Stimulated activated CD4-positive, alpha-beta T cell treated with anti-CD3 and anti-CD28 coated beads, TNF-alpha, amount 100 ng/mL, for 48 hours (primary cell): ENCODE measurements at places on chromosomes 5 and 9.
A peak's percentile ranks its signal among the peaks of the same experiment; 100 is the strongest.

DNA sequence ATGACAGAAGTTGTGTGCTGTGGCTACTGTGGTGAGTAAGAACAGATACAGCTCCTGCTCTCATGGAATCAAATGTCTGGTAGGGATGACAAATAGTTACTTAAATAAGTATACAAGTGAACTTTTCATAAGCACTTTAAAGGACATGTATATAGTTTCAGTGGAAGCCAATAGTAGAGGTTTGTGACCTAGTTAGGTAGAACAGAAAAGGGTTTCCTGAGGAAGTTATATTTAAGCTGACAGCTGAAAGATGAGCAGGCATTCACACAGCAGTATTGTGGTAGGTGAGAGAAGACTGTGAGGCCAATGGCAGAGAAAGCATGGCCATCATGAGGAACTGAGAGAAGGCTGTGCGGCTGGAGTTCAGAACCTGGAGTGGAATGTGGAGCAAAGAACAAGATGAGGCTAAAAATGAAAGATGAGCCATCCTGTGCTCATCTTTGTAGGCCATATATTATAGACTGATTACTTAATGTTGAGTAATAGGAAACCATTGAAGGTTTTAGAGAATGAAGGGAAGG lies 15.4 kb downstream of the FAM174A start:
- no peak for DNase-seq

DNA sequence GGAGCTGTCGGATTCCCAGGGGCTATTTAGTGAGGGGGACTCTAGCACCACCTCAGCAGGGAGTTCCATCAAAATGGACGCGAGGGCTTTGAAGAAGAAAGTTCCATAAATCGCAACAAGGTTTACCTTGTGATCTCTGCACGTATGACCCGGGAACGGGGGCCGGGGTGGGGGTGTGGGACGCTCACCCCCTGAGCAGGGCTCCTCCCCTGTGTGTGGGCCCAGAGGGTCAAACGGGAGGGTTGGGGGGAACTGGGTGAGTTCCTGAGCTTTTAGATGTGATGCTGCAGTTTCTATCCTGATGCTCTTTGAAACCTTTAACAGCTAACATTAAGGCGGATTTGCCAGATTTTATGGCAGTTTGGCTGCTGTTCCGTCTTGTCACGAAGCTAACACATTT lies 18.9 kb upstream of the LRRC14B start:
- DNase-seq: no peak

GRCh38 chr5:168262042-168262743 lies 29.3 kb upstream of the WWC1 start:
- no peak for DNase-seq

DNA sequence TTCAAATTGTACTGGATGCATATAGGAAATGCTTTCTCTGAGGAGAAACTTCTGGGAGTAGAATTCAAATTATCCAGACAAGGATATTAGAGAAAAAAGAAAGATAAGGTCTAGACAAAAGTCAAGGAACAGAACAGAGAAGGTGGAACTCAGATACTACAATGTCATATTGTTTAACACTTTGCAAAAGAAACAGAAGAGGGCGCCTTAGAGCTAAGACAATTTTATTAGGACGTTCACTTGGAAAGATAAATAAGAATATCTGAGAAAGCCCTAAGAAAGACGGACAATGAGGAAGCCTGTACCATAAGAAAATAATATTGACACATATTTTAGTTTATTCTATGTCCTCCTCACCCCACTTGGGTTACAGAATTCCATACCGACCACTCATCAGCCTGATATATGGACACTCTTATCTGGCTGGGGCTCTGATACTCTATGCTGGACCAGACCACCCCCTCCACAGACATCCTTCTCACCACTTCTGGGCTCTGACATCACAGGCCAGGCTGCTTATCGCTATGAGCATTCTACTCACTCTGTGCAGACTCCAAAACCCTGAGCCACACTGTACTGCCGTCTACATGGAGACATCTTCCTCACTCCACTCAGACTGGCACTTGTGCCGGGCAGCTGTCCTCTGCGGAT lies 9.1 kb upstream of the AK3 start:
- DNase-seq: no peak

- no peak for DNase-seq
Measured at GRCh38 chr9:110908894-110909293, 129.4 kb downstream of the LPAR1 start.

DNA sequence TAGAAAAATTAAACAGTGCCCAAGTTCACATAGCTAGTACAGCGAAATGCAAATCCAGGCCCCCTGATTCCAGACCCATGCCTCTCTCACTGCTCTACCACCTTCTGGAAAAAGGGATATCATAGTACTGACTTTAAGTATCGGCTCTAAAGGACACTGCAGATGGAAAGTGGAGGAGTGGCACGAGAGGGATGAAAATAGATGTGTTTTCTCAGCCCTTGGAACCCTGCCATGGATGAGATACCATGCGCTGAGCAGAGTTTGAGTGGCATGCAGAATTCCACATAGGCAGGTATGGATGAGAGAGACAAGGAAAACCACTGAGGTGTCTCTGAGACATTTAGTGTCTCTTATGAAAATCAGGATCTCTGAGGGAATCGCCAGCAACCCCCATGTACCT lies 18.8 kb downstream of the CKMT2 start:
- DNase-seq: no peak

DNA sequence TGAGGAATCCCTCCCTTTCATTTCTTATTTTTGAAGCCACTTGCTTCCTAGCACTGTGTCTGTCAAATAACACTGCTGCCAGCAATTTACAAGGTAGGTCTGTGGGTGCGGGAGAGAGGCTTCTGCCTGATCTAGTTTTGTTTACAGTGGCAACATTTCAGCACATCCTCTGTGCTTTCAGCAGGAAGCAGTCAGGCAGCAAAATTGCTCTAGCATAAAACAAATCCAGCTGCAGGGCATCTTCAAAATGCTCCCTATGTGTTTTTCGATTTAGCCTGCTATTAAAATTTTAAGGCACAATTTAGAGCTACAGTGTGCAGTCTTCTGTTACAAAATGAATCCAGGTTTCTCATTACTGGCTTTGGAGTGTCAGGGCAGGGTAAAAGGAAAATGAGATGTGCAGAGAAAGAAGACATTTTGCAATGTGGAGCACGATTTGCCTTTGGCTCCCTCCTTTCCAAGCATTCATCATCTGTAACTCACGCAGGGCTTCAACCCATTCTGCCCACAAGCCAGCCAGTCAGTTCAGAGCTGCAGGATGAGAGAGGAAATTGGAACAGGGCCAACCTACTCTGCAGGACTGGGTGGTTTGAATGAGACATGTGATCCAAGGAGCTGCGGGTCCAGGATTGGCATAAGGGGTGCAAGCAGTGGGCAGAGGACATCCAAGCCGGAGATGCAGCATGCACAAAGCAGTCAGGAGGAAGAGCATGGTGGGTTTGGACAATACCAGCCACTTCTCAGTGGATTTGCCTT lies 143.4 kb upstream of the APC start:
- no peak for DNase-seq

- no peak for DNase-seq
Measured at GRCh38 chr9:35903049-35903448, 3.0 kb upstream of the HRCT1 start.

- no peak for DNase-seq
Measured at GRCh38 chr5:75510836-75511434, 494 bp downstream of the CERT1 start.

DNA sequence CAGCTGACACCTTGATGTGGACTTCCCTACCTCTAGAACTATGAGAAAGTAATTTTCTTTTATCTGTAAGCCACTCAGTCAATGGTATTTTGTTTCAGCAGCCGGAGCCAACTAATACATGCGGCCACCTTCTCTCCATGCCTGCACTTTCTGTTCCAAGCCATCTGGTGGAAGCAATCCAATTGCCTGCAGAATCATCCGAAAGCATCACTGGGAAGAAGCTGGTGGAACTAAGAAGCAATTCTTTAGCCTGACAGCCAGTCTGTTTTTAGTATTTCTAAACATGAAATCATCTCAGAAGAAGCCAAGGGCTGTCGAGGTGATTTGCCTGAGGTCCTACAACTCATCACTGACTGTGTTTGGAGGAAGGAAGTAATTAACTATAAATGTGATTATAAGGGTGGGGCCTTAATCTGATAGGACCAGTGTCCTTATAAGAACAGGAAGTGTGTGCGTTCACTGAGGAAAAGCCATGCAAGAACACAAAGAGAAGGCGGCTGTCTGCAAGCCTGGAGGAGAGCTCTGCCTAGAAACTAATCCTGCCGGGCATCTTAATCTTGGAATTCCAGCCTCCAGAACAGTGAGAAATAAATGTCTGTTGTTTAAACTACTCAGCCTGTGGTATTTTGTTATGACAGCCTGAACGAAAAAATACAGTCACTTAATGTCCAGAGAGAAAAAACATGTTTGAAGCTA lies 49.1 kb downstream of the NXNL2 start:
- no peak for DNase-seq

DNA sequence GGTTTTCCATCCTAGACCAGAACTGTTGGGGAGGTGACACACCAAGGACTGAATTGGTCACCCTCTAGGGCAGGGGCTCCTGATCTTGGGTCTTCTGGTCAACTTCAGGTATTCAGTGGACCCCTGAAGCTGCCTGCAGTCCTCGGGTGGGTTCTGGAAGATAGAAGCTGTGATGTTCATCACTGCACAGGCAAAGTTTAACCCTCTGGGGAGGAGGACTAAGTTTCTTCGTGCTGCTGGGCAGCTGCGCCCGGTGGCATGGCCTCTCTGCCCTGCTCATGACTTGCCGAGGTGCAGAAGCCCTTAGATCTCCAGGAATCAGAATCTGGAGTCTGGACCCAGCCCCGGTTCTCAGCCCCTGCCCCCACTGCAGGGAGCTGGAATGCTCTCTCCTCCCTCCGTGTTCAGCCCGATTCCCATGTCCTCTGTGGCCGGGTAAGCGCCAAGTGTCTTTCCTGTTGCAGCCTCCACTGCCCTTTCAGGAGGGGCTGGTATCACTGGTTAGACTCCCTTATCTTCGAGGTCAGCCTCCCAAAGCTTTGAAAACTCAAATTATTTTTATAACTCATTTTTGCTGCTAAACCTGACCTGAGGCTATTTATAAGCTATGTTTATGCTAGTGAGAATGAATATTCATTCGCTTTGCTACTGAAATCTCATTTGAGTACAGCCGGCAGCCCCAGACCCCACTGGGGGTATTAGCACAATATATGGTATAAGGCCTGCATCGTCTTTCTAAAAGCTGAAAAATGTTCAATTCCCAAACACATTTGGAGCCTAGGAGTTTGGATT lies 1.7 kb downstream of the LAMC3 start:
- no peak for DNase-seq

GRCh38 chr9:123544007-123544827 lies 188.2 kb downstream of the CRB2 start:
- no peak for DNase-seq

- DNase-seq: no peak
Measured at GRCh38 chr9:127222388-127223095, 42.0 kb upstream of the GARNL3 start.

- no peak for DNase-seq
Measured at GRCh38 chr5:99590806-99591205, 662.0 kb upstream of the CHD1 start.

- peak; percentile 55 for DNase-seq
Measured at GRCh38 chr5:321230-321725, at the start of gene AHRR. Gene AHRR, plus strand, starts transcription at chr5:321714. Its CDS starts 22,189 bp downstream, at chr5:343903.

- DNase-seq: no peak
Measured at GRCh38 chr9:123120131-123120530, 86.7 kb downstream of the GPR21 start.

- DNase-seq: no peak
Measured at GRCh38 chr5:38410304-38410990, 146.0 kb downstream of the LIFR start.

DNA sequence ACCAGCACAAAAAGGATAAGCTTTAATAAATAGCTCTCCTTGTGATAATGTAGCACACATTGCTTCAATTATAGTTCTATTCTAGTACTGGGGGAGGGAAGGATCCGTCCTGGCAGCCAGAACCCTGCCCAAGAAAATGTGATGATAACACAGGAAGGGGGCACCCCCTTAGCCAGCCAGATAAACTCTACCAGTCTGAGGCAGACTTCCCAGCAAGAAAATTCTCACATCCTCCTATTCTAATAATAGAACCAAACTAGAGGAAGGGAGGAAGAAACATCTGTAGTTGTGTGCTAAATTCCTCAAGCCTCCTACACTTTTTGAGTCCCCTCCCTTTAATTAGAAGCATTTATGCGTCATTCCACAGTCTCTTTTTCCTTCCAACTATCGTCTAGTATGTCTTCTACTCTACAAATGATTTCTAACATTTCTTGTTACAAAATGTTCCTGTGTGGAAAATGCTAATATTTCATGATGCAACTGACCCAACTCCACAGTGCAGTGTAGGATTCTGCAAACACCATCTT lies 261.0 kb downstream of the SEMA5A start:
- DNase-seq: no peak

- DNase-seq: no peak
Measured at GRCh38 chr9:70192707-70193106, 66.1 kb upstream of the SMC5 start.

- DNase-seq: peak; percentile 43
Measured at GRCh38 chr9:107283623-107284616, 841 bp downstream of the RAD23B start.

DNA sequence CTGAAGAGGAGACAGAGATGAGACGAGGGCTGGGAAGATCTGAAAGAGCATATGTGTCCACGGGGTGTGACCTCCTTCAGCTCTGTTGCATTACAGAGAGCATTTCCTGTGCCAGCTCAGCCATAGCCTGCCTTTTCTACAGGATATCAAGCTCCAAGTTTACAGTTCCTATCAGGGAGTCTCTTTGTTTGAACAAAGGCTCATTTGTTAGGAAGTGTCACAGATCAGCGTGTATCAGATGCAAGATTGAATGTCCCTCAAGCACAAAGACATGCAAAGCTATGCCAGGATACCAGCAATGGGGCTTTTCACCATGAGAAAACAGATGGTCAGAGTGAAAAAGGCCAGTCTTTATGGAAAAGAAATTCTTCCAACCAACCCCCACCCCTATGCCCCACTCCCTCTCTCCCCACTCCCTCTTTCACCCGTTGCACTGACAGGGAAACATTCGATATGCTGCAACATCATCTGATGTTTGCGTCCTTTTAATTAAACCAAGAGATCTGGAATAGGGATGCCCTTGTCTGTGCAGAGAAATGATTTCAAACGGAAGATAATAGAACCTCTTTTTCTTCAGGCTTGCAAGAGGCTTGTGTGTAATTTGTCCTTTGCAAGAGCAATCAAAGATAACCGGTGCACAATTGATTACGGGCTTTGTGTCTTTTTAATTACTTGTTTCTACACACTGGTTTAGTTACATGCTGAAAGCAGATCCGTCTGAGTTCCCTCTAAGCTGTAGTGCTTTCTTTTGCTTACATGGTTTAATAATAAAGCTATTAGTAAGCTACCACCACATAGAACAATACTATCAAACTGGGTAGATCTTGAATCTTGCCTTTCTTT lies 263.1 kb upstream of the RGMB start:
- DNase-seq: no peak

- no peak for DNase-seq
Measured at GRCh38 chr5:74067748-74068541, 441.9 kb downstream of the ARHGEF28 start.

DNA sequence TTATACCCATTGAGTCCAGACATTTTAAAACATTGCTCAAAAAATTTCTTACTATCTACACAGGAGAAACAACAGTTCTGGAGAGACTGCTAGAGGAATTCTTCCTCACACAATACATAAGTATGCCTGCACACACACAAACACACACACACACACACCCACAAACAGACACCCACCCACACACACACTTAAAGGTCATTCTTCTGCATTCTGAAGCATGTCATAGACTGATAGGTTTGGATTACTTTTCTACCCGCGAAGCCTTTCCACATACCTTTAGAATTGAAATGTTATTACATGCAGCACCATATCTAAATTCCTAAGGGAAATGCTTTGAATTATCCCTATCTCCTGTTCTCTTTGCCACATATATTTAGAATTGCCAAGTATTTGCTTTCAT lies 80.2 kb downstream of the FAM174A start:
- no peak for DNase-seq

GRCh38 chr5:95846554-95847260 lies 24.2 kb upstream of the GLRX start:
- no peak for DNase-seq
